ENCODE measurements at places on chromosomes 6 and 20.
A peak's percentile ranks its signal among the peaks of the same experiment; 100 is the strongest.

- peak; percentile 43 for DNase-seq
Measured at GRCh38 chr6:105804424-105804823, 281.7 kb upstream of the PRDM1 start.

- DNase-seq: no peak
Measured at GRCh38 chr6:106773996-106774629, 144.7 kb downstream of the QRSL1 start.

- no peak for DNase-seq
Measured at GRCh38 chr6:27213544-27214125, 33.9 kb upstream of the PRSS16 start.

- peak; percentile 92 for DNase-seq
Measured at GRCh38 chr20:50172347-50173013, 18.1 kb upstream of the CEBPB start.

GRCh38 chr6:90078513-90079289, 184.4 kb downstream of the GJA10 start:
- DNase-seq: no peak

DNA sequence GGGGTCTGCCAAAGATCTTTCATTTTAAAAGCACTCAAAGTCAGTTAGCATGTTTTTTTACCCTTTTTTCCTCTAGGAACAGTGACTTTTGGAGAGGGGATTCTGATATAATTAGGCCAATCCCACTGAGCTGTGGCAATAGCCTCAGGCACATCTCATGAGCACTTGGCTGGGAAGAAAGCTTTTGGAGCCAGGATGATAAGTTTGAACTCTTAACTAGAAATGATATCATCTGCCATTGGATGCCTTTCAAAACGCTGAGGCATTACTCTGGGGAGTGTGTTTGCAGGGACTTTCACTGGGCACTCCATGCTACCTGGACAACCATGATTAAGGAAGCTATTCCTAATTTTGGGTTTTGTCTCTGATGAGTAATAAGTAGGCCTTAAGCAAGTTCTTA, 3.7 kb downstream of the SCGN start:
- no peak for DNase-seq

All from RKO (cell line).